ENCODE measurements at places on chromosomes 16 and 17.
A peak's percentile ranks its signal among the peaks of the same experiment; 100 is the strongest.

DNA sequence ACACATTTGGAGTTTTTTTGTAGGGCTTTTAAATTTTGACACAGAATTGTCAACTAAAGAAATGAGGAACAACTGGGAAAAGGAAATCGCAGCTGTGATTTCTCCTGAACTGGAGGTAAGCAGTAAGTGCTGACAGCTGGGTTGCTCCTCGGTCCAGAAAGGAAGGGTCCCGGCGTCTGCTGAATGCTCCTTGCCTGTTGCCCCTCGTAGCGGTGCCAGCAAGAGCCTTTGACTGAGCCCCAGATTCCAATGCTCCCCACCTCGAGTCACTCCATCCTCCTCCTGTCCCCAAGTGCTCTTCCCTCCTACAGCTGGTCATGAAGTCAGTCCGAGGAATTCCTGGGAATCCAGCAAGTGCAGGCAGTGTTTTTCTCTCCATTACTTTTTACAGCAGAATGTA, 32.0 kb upstream of the ENDOV start:
- DNase-seq, result no peak

DNA sequence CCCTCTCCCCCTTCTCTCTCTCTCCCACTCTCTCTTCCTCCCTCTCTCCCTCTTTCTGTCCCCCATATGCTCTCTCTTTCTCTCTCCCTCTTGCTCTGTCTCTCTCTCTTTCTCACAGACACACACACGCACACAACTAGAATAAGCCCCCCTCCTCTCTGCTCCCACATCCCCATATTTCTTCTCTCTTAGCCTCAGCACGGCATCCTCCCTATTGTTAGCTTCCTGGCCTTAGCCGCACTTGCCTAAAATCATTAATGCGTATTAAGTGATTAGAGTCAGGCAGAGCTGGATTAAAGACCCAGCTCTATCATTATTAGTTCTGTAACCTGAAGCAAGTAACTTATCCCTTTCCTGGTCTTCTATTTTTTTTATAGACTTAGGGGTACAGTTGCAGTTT, 319.0 kb upstream of the C16orf82 start:
- DNase-seq, result peak; percentile 87

- DNase-seq, result no peak
Observed at GRCh38 chr17:59435238-59435637, 103.8 kb downstream of the YPEL2 start.

GRCh38 chr16:56616608-56617211, 8.3 kb downstream of the MT2A start:
- no peak for DNase-seq

DNA sequence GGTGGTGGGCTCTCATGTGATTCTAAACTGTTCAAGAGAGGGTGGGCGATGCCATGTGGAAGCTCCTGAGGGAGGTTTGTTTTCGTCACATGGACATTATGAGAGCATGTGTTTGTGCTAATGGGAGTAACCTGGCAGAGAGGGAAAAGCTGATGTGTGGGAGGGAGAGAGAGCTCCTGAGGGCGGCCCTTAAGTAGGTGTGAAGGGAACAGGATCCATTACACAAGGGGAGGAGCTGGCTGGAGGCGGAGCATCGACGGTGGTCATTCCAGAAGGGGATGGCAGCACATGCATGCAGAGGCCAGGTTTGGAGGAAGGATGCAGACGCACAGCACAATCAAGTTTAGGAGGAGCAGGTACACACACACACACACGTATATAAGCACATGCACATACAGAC, 197.5 kb downstream of the RPTOR start:
- no peak for DNase-seq

DNA sequence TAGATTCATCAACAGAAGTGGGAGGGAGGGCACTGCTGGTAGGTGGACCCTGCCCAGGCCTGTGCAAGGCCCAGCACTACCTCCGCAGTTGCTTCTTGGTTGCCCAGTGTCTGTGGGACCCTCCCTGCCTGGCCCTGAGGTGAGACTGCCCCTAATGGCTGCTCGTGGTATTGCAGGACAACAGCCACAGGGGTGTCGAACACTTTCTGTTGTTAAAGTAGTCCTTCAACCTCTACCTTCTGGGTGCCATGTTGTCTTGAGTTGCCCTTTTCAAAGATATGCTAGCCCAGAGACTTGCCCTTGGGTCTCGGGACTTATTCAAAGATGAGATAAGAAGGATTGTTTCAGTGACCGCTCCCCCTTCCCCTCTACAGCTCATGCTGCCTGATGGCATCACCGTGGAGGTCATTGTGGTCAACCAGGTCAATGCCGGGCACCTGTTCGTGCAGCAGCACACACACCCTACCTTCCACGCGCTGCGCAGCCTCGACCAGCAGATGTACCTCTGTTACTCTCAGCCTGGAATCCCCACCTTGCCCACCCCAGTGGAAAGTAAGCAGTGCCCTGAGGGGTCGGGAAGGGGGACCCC, 29.1 kb downstream of the AKAP1 start:
- DNase-seq, result peak; percentile 74

DNA sequence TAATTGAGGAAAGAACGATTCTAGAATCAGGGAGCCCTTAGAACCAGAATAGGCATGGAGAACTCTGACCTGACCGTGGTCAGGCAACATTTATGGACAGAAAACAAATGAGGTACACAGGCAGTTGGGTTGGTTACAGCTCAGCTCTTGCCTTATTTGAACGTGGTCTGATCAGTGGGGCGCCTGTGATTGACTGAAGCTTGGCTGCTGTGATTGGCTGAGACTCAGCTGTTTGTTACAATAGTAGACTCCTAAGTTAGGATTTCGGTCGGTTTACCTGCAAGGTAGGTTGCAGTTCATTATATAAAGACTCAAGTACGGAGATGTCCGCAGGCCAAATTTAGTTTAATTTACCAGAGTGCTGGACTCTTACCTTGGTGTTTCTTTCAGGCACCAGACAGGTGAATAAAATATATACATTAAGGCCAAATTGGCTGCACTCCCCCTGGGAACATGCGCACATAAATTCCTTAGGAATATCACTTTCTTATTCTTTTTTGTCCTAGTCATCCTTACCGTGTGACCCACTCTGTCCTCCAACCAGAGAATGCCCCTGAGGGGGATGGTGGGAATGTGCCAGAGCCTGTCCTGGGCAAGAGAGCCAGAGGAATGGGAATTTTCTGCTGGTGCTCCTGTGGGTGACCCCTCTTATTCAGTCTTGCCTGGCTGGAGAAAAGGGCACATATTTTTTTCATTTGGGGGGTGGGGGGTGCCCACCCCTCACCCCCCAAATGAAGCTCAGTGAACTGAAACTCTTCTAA, 7.5 kb upstream of the CSNK2A2 start:
- DNase-seq, result no peak

DNA sequence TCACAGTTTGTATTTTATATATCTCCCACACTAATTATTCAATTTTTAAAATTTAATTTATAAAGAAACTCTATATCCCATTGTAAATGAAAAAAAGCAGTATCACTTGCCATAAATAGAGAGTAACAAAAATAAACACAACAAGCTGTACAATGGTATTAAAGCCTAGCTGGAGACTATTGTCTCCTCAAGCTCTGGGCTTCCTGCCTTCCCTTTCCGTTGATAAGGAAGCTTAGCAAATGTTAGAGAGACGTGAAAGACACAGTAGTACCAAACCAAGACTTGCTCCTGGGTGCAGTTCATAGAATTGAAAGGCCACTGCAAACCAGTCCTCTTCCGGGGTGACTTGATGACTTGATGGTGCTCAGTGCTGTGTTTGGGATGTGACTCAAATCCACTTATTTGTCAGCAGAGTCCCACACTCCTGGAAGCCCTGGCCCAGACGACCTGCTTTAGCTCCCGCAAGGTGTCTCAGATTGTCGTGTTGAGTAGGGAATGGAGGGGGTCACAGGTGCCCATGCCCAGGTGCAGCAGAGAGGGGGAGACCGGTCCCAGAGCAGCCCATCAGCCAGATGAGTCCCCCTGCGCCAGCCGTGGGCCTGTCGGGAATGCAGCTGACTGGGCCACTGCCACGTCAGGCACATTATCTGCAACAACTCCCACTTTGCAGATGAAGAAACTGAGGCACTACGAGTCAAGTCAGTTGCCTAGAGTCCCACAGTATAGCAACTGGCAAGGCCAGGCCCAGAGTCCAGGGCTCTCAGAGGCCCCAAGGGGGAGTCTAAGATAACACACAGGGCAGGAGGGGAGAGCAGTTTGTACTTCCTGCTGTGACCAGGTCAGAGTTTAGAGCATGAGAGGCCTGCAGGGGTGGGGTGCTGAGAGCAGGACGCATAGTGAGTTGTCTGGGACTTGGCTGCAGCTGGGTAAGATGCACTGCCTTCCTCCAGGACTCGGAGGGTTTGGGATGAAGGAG, 40.5 kb downstream of the PSME3IP1 start:
- DNase-seq, result no peak

DNA sequence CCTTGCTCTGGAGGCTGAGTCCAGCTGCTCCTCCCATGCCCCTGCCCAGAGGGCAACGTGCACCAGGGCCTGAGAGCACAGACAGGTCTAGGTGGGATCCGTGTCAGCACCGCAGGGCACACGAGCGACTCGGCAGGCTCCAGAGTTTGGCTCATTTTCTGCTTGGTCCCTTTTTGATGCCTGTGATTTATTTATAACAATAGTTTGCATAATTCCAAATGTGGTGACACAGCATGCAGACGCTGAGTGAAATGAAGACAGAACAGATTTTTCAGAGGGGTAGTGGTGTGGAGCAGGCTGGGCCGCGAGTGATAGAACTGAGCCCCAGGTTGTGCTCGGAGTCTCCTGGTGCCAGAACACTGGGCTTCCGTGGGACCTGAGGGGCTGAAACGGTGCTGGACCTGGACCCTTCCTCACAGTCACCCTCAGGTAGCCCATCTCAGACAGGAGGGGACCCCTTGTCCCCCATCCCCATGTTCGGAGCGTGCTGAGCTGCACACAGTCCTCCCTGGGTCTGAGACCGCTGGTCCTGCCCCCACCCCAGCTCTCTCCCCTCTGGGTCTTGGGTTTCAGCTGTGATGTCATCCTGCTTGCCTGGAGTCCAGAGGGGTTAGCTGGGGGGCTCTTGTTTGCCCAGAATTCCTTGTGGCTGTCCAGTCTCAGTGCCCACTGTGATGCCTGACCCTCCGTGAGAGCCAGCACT, 95.9 kb downstream of the METRNL start:
- no peak for DNase-seq

DNA sequence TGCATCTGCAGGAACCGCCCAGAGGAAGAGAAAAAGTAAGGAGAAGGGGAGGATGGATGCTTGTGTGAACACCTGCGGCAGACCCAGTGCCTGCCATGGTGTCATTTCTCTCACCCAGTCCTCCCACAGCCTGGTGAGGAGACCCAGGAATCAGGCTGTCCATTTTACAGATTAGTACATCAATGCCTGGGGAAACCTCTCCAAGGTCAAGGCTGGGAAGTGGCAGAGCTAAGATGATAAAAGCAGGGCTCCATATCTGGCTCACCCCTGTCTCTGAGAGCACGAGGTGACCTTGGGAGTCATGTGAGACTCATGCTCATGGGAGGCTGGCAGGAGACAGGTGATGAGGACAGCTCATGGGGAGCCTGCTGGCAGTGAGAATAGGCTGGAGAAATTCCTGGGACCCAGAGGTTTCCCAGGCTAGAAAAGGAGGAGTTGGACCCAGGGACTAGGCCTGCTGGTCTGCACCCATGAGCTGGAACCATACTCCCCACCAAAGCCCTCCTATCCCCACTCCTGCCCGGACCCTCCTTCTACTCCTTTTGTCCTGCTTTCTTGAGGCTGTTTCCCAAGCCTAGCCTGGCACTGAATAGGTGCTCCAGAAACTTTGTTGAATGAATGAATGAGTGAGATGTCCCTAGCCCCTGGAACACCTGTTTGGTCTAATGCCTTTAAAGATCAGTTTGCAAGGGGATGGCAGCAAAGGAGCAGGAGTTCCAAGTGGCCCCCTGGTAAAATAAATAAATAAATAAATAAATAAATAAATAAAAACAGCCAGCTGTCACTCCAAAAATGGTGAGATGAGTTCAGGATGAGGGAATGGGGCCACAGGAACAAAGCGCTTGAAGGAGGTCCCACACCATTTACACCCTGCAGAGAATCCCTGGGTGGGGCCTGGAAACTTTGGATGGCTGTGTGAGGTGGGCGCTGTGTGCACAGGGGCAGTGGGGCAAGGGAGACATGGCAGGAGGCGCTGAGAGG, 1.6 kb downstream of the ZNF629 start:
- DNase-seq, result no peak

DNA sequence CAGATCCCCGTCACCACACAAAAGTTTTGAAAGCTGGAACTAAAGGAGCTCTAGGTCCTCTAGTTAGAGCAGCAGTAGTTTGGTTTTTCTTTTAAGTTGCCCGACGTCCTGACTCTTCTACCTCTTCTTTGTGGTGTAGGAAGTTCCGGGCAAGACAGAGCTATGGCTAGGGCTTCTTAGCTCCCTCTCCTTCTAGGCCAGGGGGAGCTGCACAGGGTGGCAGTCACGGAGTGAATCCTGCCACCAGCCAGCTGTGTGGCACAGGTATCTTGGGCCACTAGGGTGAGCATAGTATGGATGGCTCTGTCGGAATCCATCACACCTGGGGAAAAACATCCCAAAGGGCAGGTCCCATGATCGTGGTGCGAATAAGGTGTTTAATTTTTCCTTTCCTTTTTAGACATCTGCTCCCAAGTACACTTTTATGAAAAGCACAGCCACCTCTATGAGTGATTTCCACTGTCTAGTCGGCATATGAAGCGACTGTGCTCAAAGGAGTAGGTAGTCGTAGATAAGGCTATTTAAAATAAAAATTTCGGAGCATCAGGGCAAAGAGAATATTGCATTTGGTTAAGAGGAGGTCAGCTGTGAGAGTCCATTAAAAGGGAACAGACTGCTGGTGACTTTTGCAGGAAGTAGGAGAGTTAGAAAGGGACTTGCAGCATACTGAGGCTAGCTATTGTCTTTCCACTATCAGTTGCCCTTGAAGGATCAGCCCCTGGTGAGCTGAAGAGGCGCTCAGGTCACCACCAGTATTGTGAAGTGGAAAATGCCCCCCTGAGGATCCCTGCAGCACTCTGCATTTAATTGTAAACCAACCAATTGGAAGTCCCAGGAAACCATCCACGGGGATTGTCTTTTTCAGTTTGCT, 2.1 kb downstream of the PRKCA start:
- peak; percentile 4 for DNase-seq

DNA sequence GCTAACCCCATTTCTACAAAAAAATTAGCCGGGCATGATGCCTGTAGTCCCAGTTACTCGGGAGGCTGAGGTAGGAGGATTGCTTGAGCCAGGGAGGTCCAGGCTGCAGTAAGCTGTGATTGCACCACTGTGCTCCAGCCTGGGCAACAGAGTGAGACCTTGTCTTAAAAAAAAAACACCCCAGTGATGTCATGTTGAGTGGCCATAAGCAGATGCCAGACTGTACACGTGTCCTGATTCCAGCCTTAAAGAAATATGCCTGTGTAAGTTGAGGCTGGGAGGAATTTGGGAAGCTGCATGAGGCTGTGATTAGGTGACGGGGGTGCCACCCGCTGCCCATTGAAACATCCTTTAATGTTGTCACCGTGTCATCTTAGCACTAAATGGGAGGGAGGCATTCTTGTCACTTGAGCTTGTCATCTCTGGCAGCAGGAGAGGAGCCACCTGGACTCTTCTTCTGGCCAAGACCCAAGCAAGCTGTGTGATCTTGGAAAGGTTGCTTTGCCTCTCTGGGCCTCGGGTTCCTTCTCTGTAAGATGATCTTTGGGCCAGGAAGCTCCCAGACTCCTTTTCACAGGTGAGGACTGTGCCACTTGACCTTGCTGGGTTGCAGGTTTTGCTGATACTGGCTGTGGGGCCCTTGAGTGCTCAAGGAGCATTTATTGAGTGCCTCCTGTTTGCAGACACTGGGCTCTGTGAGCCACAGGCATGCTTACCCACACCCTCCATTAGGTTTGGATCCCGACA, 98.3 kb upstream of the CIBAR2 start:
- DNase-seq, result no peak
